ENCODE measurements at places on chromosomes 7 and 10. TPM values are rescaled to one million over a fixed set of nuclear protein-coding genes. Genes with fewer than 3 reads are reported as not detected.

DNA sequence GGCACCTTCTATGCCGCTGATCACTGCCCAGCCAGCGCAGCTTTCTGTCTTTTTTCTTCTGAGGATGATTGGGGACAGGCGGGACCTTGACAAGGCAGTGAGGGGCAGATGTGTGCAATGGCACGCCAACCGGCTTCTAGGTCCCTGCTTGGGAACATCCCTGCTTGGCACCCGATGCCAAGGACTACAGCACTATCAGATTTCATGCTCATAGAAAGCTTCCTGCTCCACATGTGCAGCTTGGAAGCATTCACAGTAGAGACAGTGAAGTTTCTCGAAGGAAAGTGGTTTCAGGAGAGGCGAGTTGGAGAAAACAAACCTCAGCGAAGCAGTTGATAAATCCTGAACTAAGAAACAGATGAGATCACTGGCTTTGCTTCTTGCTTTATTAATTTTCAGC, 267.5 kb upstream of the HABP2 start:
- H3K4me1 ChIP-seq: peaks cover 10% of the 10 kb centered on the region
- no peaks in the 10 kb centered on the region for H3K36me3 ChIP-seq
- H3K27ac ChIP-seq: no peak overlapping the region
- peak; percentile 44 for DNase-seq
- H3K4me3 ChIP-seq: no peak overlapping the region

DNA sequence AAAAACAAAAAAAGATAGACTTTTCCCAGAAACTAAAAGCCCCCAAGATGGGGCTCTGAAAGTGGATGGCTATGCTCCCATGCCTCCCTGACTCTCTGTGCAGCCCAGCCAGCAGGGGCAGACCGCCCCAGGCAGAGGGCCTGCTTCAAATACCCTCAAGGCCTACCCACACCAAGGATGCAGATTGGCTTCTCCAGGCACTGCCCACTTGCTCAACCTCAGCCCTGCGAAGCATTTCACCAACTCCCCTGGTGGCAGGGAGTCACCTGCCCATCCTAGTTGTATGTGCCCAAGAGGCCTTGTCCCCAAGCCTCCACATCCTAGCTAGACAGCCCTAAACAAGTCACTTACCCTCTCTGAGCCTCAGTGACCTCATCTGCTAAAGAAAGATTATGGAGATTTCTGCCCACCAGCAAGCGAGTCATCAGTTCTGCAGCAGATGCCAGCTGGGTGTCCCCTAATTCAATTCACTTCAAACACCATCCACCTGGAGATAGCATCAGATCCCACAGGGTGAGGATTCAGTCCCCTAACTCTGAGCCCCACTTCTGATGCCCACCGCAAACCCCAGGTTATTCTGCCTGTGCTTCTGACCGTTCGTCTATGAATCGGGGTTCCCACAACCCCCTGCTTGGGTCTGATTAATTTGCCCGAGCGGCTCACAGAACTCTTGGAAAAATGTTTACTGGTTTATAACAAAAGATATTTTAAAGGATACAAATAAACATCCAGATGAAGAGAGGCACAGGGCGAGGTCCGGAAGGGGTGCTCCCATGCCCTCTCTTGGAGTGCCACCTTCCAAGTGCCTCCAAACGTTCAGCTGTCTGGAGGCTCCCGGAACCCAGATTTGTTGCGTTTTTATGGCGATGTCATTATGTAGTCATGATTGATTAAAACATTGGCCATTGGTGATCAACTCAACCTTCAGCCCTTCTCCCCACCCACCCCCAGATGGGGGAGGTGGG, 18.6 kb upstream of the ZMIZ1 start:
- DNase-seq: peak; percentile 67
- H3K27ac ChIP-seq: no peak overlapping the region
- no peaks in the 10 kb centered on the region for H3K27me3 ChIP-seq
- H3K4me3 ChIP-seq: no peak overlapping the region

GRCh38 chr7:38478404-38478803, 152.8 kb downstream of the AMPH start:
- H3K36me3 ChIP-seq: no peaks in the 10 kb centered on the region
- DNase-seq: peak; percentile 51
- no peaks in the 10 kb centered on the region for H3K27me3 ChIP-seq
- no peak overlapping the region for H3K27ac ChIP-seq
- H3K4me1 ChIP-seq: peaks cover 11% of the 10 kb centered on the region

The ARHGEF35 gene
- total RNA-seq: 3.4 TPM

DNA sequence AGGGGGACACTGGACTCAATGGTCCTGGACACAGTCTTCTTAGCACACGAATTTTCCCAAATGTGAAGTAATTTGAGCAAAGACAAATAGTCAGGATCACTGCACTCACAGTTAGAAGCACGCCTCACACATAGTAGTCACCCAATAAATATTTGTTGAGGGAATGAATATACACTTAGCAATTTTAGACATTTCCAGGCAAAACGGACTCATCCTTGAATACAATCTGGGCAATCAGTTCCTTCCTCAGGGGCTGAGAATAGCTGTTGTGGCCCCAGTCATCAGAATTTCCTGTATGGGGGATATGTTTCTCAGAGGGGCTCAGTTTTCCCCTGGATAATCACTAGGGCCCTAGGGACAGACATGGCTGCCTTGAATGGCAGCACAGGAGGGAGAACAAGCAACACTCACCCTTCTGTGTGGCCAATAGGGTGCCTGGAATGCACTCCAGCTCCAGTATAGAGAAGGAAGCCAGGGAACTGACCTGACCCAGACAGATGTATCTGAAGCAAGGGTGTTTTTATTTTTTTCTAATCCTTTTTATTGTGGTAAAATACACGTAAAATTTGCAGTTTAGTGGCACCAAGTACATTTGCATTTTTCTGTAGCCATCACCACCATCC, 282.7 kb upstream of the ZNF32 start:
- peaks cover 19% of the 10 kb centered on the region for H3K4me1 ChIP-seq
- H3K27ac ChIP-seq: peak overlapping the region; percentile 75
- no peak overlapping the region for H3K4me3 ChIP-seq
- no peaks in the 10 kb centered on the region for H3K27me3 ChIP-seq
- no peaks in the 10 kb centered on the region for H3K36me3 ChIP-seq

DNA sequence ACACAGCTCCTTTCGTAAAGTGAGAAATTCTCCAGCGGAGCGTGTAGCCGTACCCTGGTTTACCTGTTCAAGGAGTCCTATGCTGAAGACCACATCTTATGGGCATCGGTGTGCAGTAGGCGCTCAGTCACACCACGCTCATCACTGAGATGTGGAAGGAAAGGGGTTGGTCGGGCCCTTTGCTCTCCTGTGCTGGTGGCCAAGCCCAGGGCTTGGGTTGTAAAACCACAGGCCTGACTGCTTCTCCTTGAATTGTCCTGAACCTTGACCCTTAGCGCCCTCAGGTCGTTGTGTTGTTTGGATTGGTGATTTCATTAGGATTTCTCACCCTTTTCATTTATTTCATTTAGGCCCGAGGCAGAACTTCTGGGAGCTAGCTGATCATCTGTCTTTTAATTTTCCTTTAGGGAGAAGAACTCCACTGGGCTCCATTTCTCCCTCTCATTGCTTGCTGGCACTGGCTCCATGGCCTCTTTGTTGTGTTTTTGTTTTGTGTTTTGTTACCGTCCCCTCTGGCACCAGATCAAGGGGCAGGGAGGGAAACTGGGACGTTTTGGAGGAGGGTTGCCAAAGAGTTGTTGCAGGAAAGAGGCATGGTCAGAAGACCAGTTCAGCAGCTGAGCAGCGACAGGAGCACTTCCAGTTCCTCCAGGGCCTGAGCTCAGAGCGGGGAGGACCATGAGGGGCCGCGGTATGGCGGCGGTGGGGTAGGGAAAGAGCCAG, 511.4 kb upstream of the GALNT17 start:
- no peaks in the 10 kb centered on the region for H3K4me1 ChIP-seq
- H3K27me3 ChIP-seq: no peaks in the 10 kb centered on the region
- H3K4me3 ChIP-seq: no peak overlapping the region
- H3K27ac ChIP-seq: no peak overlapping the region
- no peak for DNase-seq
- H3K36me3 ChIP-seq: no peaks in the 10 kb centered on the region

The C10orf53 gene
- not detected for total RNA-seq

DNA sequence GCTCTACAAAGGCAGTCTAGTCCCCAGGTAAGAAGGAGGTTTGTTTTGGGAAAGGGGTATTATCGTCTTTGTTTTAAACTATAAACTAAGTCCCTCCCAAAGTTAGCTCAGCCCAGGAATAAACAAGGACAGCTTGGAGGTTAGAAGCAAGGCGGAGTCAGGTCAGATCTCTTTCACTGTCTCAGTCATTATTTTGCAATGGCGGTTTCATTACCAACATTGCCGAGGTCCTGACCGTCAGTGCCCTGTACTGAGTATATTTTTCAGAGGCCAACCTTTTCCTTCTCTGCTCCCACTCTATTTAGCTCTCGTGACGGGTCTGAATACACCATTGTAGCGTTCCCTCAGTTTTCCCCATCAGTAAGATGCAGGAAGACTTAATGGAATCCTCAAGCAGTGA, 184.5 kb downstream of the PRKCQ start:
- H3K36me3 ChIP-seq: no peaks in the 10 kb centered on the region
- DNase-seq: no peak
- peaks cover 10% of the 10 kb centered on the region for H3K4me1 ChIP-seq
- peaks cover 18% of the 10 kb centered on the region for H3K27me3 ChIP-seq
- H3K27ac ChIP-seq: no peak overlapping the region
